ENCODE measurements at places on chromosomes 1 and 21. TPM values are rescaled to one million over a fixed set of nuclear protein-coding genes. Genes with fewer than 3 reads are reported as not detected.
A peak's percentile ranks its signal among the peaks of the same experiment; 100 is the strongest.

- no peak for DNase-seq
These were observed 624 bp upstream of the CR1L start for GRCh38 chr1:207644166-207644851.

GRCh38 chr21:40901691-40902090 is 54.7 kb upstream of the DSCAM start:
- DNase-seq = no peak

GRCh38 chr21:44444286-44444931 is 10.9 kb upstream of the LRRC3 start:
- peak; percentile 19 for DNase-seq

DNA sequence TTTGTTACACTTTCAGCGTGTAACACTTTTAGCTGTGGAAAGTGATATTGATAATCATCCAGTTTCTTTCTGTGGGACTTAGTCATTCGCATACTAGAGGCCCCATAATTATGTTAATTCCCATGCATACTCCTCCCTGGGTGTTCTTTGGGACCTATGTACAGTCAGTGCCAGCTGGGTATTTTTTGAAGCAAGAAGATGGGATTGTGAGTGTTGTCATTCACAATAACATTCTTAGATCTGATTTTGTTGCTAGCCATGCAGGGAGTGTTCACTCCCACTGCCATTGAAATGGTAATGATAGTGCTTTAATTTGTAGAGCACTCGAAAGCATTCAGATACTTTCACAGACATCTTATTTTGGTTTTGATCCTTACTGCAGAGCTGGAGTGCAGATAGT is 11.6 kb downstream of the SARS1 start:
- no peak for DNase-seq

GRCh38 chr1:204207136-204207616 is 6.6 kb downstream of the GOLT1A start:
- DNase-seq = peak; percentile 80

- no peak for DNase-seq
These were observed 120.4 kb downstream of the SNX7 start for GRCh38 chr1:98781906-98782305.

The CEP350 gene
- total RNA-seq = 27.3 TPM

DNA sequence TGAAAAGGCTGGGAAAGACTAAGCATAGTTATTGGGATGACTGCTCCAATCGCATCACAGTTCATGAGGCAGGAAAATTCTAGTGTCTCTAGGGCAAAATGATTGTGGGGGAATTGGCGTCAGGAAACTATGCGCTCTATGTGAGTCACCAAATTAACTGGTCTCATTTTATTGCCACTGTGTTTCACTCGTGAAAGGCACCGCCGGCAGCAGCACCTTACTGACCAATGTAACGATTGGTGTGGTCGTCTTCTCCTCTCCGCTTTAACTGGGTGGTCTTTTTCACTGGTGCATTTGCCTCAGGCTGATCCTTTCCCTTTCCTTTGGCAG is 83.5 kb downstream of the SPAG17 start:
- no peak for DNase-seq

The OPRD1 gene
- total RNA-seq = 0.03 TPM

GRCh38 chr21:36579898-36580297 is 100.0 kb upstream of the CLDN14 start:
- no peak for DNase-seq

- DNase-seq = no peak
These were observed 235.8 kb downstream of the TRABD2B start for GRCh38 chr1:47761201-47761930.

GRCh38 chr1:197850042-197850441 is 52.4 kb upstream of the C1orf53 start:
- no peak for DNase-seq

- no peak for DNase-seq
These were observed 86.4 kb upstream of the LRRC8D start for GRCh38 chr1:89734442-89734841.

DNA sequence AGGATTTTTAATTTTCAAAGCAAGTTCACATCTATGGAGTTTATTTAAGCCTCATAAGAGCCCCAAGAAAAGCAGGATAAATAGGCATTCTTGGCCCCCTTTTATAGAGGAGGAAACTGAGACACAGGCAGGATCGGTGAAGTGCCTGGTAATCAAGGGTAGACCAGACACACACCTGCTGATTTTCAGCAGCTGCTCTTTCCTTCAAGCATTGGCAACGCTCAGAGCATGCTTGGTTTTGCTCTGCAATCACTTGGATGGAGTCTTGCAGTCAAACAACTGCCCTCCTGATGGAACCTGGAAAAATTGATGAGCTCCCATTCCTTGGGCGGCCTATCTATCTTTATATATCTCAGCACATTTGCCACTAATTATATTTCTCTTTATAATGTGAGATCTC is 478.9 kb upstream of the CAMK1G start:
- no peak for DNase-seq

DNA sequence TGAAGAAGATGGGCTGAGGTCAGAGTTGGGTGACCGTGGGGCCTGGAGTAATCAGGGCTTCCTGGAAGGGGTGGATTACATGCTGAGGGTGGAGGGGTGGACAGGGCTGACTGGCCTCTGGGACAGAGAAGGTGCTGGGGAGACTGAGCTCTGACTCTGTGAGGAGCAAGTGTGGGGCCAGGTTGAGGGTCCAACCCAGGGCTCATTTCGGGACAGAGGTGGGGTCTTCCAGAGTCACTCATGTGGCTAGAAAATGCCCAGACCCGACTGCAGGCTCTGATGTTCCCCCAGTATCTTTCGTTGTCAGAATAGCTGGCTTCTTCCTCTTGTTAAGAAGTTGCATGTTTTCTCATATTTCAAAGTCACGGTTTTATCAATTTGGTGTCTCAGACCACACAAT is 311.8 kb downstream of the PTPRU start:
- no peak for DNase-seq

- no peak for DNase-seq
These were observed 15.1 kb upstream of the THRAP3 start for GRCh38 chr1:36208978-36209703.

- no peak for DNase-seq
These were observed 116.8 kb upstream of the SMYD2 start for GRCh38 chr1:214164173-214164572.

The SPAG17 gene
- not detected for total RNA-seq

DNA sequence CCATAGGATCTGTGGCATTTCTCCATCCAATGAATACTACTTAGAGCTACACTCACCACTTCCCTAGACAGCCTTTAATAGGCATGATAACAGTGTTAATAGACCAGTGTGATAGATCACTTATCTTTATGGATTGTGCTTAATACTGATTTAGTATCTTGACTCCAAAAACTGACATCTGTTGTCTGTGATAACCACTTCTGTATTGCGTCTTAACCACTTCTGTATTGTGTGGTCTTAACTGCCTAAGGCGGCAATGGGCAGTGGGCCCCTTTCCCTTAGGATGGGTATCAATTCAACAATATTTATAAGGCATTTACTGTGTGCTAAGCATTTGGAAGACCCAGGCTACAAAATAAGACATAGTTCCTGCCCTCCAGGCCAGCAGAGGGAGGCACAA is 32.0 kb upstream of the RCAN3 start:
- DNase-seq = no peak

The ANKRD34A gene
- 0.20 TPM for total RNA-seq
